Esophagus muscularis mucosa (tissue), 4 donors: ENCODE measurements at places on chromosomes 3 and 15. TPM values are rescaled to one million over a fixed set of nuclear protein-coding genes. Genes with fewer than 3 reads are reported as not detected.

Gene CSPG5
- total RNA-seq: 0.75 TPM

Gene SLC22A14
- 0.23 TPM for total RNA-seq

Gene DNAJC13
- 50.3 TPM for total RNA-seq

Gene TRH
- total RNA-seq: not detected

Gene GOLGA6L9
- total RNA-seq: 3.7 TPM

DNA sequence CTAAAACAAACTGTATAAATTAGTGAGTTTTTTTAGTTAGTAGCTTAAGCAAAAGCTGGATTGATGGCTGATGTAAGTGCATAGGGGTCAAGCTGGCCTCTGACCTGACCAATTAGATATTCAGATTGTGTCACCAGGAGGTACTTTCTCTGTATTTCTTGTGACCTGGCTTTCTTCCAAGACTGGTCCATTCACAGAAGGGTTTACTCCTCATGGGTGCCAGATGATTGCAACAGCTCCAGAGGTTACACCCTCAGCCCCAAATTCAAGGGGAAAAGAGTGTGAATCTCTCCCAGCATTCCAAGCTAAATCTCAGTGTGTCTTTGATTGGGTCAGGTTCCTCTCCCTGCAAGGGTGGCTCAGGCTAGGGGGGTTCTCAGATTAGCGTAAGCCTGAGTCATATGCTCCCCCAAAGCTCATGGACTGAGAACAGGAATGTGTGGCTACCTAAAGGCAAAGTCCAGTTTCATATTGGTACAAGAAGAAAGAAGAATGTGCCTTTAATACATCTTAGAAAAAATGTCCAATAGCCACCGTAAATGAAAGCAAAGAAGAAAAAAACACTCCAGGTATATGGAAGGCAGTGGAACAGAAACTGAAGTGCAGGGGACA is 16.5 kb downstream of the PML start:
- DNase-seq: no peak
